ENCODE measurements at places on chromosomes 4 and X.

DNA sequence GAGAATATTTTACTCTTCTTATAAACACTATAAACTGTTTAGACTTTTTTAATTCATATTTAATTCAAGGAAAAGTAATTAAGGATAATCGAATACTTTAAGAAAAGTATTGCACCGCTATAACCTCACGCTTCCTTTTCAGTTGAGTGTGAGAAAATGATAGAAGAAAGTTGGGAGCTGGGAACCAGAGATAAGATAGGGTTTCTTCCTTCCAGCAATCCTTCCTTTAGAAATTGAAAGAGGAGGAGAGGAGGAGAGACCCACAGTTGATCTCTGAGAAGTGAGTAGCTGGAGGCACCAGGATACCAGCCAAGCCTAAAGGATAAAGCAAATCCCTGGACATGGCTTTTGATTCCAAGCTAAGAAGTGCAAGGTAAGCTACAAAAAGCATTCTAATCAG, 242.3 kb upstream of the NOCT start:
- no peak for DNase-seq

DNA sequence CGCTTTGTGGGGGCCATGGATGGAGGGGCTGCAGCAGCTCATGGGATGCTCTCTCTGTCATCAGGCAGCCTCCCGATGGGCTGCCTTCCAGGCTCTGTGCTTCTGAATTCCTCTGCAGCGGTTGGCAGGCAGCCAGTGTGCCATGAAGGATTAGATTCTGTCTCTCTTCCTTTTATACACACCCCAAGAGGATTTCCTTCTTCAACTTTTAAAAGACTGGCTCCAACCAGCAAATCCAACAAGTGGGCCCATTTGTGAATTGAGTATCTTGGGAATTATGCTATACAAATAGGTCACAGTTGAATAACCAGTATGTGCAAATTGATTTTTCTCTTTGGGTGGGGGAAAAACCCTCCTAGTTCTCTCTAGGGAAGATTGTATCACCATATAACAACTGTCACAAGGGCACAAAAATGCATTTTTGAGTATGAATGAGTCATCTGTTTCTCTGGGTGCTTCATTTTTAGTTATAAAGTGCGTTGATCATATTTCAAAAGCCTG, 96.8 kb upstream of the FAT1 start:
- no peak for DNase-seq

DNA sequence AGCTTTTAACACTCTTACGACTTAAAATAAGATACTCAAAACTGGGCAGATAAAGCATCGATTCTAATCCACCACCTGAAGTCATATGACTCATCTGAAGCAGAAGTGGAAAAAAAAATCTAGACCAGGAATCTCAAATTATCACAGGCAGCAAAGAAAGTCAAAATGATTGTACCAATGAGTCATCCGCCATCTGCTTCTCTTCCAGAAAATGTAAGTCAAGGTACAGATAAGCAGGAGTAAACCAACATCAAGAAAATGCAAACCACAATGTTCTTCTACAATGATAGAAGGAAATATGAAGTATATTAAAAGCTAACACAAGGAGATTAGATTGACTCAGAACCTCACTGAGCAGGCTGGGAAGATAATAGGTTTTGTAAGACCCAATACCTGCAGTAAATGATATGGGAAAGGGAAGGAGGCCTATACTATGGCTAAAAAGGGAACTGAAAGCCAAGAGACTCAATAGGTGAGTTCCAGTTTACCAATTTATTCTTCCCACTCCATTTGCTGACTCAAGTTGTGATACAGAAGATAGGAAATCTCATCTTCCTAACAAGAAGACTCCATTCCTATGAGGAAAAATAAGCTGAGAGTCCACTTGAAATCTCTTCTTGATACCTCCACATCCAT, 88.4 kb upstream of the TET2 start:
- DNase-seq = no peak

DNA sequence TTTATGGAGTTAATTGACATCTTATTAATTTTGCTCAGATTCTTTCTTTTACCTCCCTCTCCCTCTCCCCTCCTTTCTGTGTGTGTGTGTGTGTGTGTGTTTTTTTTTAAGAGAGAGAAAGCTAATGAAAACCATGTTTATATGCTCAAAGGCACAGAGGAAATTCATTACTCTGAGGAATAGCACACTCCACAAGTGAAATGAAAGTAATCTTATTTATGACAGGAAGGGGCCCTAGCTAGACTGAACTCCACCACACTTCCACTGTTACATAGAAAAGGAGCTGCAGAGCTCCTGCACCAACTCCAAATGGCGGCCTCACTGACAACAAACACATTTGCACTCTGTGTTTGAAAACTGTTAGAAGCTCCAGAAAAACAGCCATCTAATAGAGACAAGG, 150.6 kb downstream of the RASL11B start:
- DNase-seq = no peak

- DNase-seq = no peak
These were observed 617 bp upstream of the MRFAP1L1 start for GRCh38 chr4:6710282-6710681.

- no peak for DNase-seq
These were observed 13.8 kb upstream of the ATOH1 start for GRCh38 chr4:93814722-93815121.

DNA sequence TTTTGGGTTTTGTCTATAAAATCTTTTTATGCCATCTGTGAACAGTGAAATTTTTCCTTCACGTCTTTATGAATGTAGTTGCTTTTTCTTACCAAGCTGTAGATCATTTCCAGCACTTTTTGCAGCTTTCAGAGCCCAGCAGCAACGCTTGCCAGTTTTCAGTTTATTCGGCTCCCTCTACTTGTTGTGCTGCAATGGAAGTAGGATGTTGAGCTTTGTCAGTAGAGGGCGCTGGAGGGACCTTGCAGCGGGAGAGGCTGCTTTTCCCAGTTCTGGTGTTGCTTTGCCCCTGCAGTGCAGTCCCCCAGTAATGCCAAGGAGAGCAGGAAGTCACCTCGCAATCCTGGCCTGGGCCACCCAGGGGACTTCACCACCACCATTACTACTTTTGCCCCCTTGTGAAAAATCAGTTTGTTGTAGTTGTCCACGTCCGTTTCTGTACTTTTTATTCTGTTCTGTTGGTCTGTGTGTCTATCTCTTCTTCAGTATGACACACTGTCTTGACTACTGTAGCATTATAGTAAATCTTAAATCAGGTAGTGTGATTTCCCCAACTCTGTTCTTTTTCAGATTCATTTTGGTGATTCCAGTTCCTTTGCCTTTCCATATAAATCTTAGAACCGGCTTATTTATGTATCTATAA, 21.8 kb downstream of the CMC4 start:
- DNase-seq = no peak

DNA sequence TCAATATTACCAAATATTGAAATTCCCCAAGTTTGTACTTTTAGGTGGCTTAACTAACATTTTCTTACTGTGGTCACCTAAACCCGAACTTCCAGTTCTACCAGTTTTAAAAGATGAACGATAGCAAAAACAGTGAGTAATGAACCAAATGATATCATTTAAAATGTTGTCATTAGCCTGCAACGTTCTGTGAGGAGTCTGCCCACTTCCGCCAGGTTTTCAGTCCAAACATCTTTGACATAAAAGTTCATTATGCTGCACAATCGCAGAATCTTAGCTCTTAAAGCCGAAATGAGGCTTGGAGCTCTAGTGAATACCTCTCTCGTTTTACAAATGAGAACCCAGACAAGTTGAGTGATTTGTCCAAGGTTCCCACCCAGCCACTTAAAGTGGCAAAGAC, 762 bp downstream of the PIGA start:
- no peak for DNase-seq

DNA sequence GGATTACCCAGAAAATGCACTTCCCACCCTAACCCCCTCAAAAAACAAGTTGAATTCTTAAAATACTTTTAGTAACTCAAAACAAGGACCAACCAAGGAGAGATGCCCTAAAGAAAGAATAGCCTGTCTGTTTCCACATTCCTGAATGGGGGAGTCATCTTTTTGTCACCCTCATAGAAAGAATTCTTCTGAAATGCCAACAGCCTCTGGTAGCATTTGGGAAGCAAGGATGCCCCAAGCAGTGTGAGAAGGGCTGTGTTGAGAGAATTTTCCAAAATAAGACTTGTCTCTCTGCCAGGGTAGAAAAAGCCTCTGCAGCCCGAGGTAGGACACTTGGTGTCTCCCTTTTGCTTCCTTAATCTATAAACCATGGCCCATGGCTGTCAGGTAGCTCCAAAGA, 173.1 kb upstream of the VCX3A start:
- no peak for DNase-seq

DNA sequence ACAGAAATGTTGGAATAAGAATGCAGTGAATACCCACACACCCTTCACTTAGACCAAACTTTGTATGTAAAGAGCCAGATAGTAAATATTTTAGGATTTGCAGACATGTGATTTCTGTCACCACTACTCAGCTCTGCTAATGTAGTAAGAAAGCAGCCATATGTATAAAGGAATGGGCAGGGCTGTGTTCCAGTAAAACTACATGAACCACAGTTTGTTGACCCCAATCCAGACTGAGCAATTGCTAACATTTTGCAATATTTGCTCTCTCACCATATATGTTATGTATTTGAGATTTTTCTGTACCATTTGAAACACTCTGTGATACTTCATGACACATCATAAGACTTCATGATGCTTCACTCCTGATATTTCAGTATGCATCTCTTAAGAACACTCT, 32.0 kb upstream of the TBC1D1 start:
- no peak for DNase-seq

DNA sequence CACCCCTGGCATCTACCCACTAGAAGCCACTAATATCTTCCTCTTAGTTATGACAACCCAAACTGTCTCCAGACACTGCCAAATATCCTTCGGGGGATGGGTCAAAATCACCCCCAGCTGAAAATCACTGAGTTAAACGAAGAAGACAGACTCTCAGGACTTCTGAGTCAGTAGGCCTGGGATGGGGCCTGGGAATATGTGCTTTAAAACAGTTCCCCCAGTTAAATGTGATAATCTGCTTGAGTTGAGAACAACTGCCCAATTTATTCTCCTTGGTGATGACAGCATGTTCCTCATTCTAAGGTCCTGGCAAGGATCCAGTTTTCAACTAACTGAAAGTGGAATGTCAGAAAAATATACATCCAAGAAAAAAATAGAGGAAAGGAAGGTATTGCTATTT, 52.4 kb downstream of the CBLL2 start:
- no peak for DNase-seq

DNA sequence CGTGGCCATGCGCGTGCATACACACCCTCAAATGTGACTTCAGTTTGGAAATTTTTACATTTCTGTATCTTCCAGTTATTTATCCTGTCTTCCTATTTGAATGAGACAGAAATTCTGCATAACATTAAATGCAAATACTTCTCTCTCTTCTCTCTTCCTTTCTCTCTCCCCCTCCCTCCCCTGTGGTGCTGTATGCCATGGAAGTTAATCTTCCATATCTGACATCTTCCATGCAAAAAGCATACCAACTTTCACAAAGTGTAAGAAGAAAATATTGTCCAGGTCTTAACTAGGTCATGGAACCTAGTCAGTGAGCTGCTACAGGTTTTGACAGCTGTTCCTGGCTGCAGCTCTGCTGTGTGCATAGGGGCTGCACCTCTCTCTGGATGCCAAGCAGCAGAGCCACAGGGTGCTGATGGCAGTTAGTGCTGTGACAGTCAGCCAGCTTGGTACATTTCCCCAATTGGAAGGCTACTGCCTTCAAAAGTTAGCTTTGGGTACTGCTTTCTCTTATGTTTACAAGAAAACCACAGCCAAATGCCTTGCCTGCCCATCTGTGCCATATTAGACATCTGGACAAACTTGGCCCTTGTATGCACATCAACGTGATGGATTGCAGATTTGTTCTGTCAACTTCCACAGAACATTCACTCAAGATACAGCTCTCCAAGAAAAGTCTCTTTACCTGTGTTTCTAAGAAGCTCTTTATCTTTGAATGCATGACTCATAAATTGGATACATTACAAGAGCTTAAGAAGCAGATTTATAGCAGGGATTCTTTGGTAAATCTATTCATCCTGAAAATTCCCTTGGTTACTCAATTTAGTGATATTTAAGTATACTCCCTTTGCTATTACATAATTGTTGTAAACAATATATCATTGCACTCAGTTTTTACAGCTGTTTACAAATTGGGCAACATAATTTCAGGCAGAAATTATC, 623.8 kb downstream of the EPHA5 start:
- no peak for DNase-seq

GRCh38 chr4:141797966-141798365, 161.6 kb downstream of the IL15 start:
- DNase-seq = no peak

DNA sequence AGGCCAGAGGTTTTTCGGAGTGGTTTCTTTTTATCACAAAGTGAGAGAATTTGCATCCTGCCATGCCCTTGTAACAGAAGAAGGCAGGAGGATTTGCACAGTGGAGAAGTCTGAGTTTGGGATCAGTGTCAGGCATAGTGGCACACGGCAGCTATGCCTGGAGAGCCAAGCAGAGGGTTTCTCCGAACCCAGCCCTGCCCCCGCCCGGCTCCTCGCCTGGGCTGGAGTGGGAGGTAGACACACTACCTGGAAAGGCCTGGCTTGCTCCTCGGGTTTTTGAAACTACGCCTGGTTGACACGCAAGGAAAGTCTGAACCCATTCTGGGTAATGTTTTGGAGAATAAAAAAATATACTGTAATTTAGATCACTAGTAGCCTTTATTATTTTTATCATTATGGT, 1653.6 kb upstream of the TENM3 start:
- DNase-seq = no peak

- DNase-seq = no peak
These were observed 781.1 kb downstream of the RAB28 start for GRCh38 chr4:12703036-12703435.

DNA sequence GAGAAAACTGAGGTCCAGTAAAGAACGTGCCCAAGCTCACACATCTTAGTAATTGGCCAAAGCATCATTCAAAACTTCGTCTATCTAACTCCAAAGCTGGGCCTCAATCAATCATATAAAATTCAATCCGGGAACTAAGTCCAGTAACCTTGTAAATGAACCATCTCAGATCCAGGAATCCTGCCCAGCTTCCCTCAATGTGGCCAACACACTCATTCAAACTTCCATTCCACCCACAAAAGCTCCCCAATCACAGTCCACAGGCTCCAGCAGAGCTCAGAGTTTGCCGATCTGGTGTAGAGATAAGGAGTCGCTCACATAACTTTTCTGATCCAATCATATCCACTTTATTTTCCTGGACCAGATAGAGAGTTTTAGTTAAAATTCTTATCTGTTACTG, 144.8 kb downstream of the SPATA18 start:
- no peak for DNase-seq

- DNase-seq = no peak
These were observed 24.7 kb upstream of the ZMAT1 start for GRCh38 chrX:101956556-101956955.

All from nucleus accumbens (tissue), 56 donors.